GM03348 (cell line): ENCODE measurements at places on chromosomes 4 and X.

- peak; percentile 61 for DNase-seq
Observed at GRCh38 chr4:20839957-20840356, 139.7 kb downstream of the PACRGL start.

DNA sequence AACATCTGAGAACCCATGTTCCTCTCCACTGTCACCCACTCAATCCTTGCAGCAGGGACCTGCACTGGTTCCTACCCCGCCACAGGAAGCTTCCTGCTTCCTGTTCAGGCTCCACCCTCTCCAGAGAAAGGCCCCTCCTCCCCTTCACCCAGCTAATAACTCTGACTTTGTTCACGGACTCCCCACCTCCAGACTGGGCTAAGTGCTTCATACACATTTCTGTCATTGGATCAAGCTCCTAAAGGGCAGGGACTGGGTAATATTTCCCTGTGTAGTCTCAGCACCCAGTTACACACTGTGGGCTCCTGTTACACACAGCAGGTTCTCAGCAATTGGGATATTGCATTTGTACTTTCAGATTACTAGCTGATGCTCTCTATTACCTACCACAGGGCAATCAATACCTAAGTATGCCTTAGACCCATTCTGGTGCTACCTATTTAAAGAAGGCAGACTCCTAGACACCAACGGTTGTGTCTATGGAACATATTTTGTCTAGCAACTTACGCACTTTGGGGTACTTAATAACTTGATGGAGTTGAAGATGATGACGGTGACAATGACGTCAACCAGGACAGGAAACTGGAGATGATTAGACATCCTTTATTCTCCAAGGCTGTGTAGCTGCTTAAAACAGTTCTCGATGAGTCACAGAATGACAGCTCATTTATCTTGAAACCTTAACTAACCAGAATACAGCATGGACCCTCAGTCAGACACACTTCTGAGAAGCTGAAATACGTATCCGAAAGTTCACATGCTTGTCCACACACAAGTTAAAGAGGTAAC is 58.1 kb downstream of the MAML3 start:
- DNase-seq, result peak; percentile 31

DNA sequence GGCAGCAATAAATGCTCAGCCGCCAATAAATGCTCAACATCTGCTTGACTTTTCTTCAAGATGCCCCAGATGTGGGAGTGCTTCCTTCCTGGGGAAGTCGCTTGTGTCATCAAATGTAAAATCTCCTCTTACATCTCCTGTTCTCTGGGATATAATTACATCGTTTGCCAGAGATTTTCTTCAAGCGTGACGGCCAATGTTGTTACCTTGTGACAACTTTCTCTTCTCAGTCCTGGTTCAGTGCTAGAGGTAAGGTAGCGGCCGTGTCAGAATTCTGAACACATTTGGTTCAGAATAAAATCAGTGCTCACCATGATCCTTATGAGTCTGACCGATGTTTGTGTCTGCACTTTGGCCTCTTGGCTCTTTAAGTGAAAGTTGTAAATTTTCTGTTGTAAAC is 102.5 kb downstream of the ASMT start:
- no peak for DNase-seq

GRCh38 chr4:21806991-21807390 is 141.6 kb downstream of the KCNIP4 start:
- DNase-seq, result no peak

GRCh38 chrX:46796574-46797191 is 37.8 kb upstream of the SLC9A7 start:
- DNase-seq, result peak; percentile 65

DNA sequence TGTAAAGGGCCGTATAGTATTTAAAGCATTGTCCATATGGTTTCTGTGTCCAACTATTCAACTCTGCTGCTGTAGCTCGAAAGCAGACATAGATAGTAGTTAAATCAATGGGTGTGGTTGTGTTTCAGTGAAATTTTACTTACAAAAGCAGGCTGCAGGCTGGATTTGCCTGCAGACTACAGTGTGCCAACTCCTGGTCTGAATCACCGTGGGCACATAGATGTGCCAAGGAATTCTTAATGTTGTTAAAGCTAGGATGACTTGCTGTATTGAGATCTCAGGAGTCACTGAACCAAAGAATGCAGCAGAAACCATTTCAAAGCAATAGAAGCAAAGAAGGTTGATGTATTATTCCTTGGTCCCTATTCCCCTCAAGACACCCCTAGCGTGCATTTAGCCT is 379.0 kb downstream of the STIM2 start:
- DNase-seq, result peak; percentile 7

DNA sequence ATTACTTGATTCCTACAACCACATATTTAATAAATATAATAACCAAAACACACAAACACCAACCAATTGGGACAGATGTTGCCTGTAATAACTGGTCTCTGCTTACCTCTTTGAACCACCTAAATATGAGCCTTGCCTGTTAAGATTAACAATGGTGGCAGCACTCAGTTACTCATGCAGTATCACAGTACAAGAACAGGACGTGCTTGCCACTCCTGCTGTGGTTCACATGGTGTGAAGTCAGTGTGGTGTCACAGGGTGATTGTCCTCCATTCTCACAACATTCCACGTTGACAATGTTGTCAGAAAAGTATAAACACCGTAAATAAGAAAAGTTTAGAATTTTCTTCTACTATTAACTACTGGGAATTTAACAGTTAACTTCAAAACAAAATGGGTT is 365.0 kb downstream of the PPP3CA start:
- DNase-seq, result no peak

GRCh38 chrX:57929373-57929772 is 19.1 kb upstream of the ZXDA start:
- DNase-seq, result peak; percentile 11

GRCh38 chrX:118901991-118902390 is 72.4 kb upstream of the LONRF3 start:
- DNase-seq, result no peak

DNA sequence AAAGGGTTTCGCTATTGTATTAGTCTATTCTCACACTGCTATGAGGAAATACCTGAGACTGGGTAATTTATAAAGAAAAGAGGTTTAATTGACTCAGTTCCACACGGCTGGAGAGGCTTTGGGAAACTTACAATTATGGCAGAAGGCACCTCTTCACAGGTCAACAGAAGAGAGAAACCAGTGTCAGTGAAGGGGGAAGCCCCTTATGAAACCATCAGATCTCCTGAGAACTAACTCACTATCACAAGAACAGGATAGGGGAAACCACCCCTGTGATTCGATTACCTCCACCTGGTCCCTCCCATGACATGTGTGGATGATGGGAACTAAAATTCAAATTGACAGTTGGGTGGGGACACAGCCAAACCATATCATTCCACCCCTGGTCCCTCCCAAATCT is 589.5 kb downstream of the CENPC start:
- no peak for DNase-seq

DNA sequence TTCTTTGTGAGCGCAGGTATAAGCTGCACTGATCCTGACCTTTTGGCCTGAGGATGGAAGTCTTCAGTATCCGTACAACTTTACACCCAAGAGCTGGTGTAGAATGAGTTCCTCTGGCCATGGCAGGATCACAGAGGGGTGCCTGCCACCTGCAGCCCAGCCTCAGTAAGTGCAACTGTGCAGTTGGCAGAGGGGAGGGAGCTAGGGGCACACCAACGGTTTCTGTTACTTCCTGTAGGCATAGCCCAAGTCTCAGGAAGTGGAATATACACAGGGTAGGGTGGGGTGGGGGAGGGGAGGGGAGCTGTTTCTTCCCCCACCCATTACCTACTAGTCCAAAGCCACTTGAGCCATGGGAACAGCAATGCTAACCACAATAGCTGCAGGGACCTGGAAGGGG is 85.4 kb upstream of the GBA3 start:
- DNase-seq, result peak; percentile 41

DNA sequence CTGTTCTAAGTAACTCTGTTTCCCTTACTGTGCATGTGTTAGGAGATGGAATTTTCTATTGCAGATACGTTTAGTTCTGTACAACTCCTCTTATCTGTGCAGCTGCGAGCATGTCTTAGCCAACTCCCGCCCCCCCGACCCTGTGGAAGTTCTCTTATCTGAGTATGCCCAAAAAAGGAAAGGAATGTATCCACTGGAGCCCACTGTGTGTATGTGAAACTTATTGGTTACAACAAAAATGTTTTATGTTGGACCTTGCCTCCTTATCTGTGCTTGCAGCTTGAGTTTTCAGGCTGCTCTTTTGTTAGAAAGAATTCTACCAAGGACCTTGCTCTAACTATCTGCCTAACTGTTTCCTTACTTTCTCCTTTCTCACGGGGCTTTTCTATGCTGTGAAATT is 24.2 kb upstream of the DCAF8L2 start:
- no peak for DNase-seq

DNA sequence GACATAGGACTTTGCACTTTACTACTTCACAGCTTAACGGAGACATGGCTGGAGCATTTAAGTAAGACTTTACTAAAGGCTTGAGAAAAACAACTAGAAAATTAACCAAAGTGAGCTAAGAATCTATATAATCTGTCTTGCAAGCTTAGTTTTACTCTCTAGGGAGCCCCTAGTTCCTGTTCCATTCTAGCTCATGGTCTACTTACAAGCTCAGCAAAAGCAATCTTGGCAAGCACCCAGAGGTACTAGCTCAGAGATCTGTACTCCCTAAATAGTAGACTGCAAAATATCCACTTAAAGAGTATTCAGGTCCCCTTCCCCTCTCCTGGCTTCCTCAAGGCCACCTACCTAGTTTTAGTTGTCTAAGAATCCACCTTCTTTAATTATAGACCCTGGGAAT is 469.0 kb downstream of the IDS start:
- DNase-seq, result no peak

DNA sequence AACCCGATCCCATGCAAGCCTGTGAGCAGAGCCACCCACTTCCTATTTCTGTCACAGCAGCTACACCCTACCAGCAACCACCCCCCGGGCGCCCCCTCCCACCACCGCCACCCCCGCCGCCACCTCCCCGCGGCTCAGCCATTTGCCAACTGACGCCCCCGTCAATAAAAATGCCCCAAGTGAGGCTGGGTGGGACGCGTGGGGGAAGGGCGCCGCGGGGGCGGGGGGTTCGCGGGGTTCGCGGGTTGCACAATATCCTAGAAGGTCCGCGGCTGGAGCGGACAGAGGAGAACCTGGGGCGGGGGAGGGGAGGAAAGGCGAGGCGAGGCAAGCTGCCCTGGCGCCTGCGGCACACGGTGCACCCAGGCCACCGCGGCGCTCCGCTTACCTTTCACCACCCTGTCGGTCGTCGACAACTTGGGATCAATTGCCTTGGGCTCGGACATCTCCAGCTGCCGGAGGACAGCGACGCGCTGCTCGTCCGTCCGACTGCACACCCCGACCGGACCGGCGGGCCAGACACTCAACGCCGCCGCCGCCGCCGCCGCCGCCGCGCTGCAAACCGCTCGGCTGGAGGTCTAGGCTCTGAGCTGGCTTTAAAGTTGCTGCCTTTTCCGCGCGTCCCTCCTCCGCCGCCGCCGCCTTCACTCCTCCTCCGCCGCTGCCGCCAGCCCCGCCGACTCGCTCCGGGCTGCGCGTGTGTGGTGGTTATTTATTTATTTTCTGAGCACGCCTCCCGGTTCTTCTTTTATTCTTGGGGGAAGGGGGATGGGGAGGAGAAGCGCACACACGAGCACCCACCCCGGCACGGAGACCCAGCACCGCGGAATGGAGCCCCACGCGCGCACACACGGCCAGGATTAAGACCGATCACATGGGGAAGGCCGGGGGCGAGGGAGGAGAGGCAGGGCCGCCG is 717 bp downstream of the PPP3CA start:
- peak; percentile 58 for DNase-seq

DNA sequence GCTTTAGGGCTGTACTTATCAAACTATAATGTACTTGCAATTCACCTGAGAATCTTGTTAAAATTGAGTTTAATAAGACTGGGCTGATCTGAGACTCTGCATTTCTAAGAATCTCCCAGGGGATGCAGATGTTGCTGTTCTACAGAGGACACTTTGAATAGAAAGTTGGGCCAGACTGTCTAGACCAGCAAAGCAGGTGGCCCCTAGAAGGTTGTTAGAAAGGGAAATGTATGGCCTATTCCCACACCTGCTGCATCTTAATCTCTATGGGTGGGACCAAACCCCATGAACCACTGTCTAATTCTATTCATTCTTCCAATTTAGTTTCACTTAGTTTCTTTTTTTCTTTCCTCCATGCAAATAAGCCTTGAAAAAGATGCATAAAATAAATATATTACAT is 413.2 kb upstream of the TECRL start:
- DNase-seq, result no peak

- no peak for DNase-seq
Observed at GRCh38 chrX:44032479-44032878, 59.3 kb upstream of the NDP start.

GRCh38 chr4:113623274-113623894 is 138.2 kb downstream of the CAMK2D start:
- DNase-seq, result no peak

DNA sequence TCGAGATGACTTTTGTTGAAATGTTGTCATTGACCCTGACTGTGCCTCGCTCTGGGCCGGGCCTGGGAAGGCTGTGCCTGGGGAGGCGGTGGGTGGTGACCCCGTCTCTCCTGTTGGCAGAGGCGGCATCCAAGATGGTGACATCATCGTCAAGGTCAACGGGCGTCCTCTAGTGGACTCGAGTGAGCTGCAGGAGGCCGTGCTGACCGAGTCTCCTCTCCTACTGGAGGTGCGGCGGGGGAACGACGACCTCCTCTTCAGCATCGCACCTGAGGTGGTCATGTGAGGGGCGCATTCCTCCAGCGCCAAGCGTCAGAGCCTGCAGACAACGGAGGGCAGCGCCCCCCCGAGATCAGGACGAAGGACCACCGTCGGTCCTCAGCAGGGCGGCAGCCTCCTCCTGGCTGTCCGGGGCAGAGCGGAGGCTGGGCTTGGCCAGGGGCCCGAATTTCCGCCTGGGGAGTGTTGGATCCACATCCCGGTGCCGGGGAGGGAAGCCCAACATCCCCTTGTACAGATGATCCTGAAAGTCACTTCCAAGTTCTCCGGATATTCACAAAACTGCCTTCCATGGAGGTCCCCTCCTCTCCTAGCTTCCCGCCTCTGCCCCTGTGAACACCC is 36.4 kb downstream of the HTRA3 start:
- DNase-seq, result no peak

DNA sequence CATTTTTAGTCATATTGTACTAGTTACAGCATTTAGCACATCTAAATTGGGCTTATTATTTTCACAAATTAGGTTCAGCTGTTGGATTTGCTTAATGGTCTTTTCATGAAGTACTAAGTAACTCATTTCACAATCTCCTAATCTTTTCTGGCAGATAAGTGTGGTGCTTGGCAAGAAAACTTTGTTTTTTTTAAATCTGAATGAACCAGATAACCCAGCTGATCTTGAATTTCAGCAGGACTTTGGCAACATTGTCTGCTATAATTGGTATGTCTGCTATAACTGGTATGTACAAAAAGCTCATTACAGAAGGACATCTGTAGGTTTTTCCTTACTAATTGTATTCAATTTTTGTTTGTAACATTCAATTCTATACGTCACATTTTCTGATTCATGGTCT is 22.7 kb downstream of the WDR19 start:
- DNase-seq, result no peak

- DNase-seq, result no peak
Observed at GRCh38 chrX:31376408-31377022, 304.7 kb upstream of the FTHL17 start.
